ENCODE measurements at places on chromosomes 11 and 22.

DNA sequence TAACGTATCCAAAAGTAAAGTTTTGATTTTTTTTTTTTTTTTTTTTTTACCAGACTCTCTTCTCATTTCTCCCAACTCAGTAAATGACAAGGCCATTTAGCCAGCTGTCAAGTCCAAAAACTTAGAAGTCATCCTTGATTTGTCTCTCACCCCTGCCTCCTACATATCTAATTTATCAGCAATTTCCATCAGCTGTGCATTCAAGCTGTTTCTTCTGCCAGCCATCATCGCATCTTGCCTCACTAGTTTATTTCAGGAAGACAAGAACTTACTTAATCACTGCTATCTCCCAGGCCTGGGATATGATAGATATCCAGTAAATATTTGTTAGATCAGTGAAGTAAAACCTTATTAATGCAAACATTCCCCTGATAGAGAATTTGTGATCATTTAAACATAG is 47.6 kb downstream of the SCGB1A1 start:
- DNase-seq, result no peak

GRCh38 chr11:95067841-95068219 is 1.1 kb downstream of the SRSF8 start:
- DNase-seq, result no peak

DNA sequence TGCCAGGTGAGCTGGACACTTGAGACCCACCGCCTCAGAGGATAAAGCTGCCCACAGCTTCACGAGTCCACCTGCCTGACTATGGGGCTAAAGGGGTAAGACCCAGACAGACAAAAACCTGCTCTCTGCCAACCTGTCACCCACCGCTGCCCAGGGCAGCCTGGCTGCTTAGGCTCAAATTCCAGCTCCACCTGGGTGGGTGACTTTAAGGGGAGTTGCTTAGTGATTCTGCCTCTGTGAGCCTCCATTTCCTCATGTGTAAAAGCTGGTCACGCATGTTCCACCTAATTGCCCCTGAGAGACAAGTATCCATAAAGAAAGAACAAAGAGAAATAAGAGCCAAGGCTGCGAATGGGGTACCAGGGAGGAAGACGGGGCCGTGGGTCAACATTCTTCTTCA is 3.7 kb upstream of the CASTOR1 start:
- DNase-seq, result no peak

GRCh38 chr22:37163575-37164504 is 14.1 kb upstream of the IL2RB start:
- DNase-seq, result no peak

- DNase-seq, result peak; percentile 81
These were observed 402.3 kb downstream of the BRD1 start for GRCh38 chr22:49425356-49425755.

- no peak for DNase-seq
These were observed 428.5 kb downstream of the SOX6 start for GRCh38 chr11:15927864-15928217.

GRCh38 chr11:69859275-69859934 is 40.2 kb upstream of the FGF3 start:
- no peak for DNase-seq

GRCh38 chr11:10696468-10697322 is 3.1 kb upstream of the IRAG1 start:
- DNase-seq, result no peak

DNA sequence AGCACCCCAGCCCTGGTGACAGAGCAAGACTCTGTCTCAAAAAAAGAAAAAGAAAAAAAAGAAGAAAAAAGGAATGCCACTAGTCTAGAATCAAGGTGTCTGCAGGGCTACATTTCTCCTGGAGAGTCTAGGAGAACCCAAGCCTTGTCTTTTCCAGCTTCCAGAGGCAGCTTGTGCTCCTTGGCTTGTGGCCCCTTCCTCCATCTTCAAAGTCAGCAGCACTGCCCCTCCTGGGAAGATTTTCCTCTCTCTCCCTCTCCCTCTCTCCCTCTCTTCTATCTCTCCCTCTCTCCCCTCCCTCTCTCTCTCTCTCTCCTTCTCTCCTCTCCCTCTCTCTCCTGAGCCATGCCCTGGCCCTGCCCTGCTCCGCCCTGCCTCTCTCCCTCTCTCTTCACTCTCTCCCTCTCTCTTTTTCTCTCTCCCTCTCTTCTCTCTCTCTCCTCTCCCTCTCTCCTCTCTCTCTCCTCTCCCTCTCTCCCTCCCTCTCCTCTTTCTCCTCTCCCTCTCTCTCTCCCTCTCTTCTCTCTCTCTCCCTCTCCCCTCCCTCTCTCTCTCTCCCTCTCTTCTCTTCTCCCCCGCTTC is 97.7 kb upstream of the FGF3 start:
- no peak for DNase-seq

- no peak for DNase-seq
These were observed 789.4 kb upstream of the KIRREL3 start for GRCh38 chr11:127789927-127790326.

DNA sequence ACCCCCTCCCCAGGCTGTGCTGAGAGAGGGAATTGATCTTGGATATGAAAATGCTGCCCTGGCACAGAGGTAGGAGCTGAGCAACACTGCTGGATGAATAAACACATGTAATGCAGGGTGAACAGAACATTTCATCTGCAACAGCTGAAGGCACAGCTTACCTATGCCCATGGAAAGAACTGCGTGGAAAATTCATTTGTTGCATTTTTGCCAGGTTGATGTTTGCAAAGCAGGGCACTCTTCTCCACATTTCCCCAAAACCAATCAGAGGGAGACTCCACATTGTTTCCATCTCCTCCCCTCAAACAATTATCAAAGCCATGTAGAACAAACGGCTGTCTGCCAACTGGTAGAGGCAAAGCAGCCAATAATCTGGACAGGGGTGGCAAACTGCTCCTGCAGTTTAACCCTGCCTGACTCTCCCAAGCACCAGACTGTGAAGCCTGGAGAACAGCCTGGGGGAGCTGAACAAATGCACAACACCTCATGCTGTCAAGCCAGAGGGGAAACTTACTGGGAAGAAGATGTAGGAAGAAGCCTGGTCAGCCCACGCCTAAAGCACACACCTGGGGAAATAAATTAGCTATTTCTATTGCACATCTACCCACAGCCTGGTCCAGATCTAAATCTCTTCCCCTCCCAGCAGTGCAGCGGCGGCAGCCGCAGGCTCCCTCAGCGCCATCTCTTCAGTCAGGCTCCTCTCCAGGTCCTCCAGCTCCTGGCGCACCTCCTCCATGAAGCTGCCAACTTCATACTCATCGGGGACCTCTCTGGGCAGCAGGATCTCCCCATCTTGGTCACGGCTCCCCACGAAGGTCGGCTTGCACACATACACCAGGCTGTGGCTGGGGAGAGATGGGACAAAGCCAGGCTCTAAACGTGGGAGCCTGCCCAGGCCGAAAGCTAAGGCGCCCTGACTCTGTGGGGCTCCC is 44.3 kb downstream of the DKK3 start:
- DNase-seq, result no peak

DNA sequence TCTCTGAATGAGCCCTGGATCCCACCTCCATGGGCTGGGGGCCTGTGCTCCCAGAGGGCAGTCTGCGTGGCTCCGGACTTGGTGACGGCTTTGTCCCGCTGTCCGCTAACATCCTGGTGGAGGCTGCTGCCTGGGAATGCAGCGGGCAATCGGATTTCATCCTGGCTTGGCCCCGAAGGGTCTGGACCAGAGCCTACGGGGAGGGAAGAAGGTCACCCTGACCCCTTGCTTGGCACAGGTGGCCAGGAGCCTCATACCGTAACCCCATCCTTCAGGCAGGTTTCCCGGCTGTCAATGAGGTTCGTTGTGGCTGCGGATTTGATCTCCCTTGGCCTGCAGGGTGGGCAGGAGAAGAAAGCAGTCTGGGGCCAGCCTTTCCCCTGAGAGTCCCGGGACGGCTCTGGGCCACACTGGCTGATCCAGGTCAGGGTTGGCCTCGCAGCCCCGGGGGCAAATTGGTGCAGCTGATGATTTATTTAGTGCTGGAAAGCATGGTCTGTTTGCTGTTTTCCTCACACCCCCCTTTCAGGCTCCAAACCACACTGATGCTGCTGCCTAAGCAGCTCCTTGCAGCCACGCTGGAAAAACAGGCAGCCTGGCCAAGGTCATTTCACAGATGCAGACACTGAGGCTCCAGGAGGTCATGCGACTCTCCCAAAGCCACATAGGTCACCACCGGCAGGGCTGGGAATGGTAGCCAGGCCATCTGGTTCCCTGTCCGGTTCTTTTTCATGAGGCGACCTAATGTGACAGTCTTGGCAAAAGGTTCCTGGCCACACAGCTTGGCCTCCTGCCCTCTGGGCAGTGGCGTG is 15.0 kb downstream of the PRDM11 start:
- DNase-seq, result no peak

GRCh38 chr22:30235687-30236170 is 10.8 kb downstream of the LIF start:
- no peak for DNase-seq

- DNase-seq, result no peak
These were observed 73.1 kb downstream of the ARHGAP32 start for GRCh38 chr11:129119036-129119435.

GRCh38 chr11:69364921-69365320 is 71.0 kb downstream of the MYEOV start:
- no peak for DNase-seq

GRCh38 chr11:118606844-118607228 is 579 bp upstream of the PHLDB1 start:
- DNase-seq, result no peak

- DNase-seq, result no peak
These were observed 105.4 kb downstream of the PDE2A start for GRCh38 chr11:72568861-72569260.

DNA sequence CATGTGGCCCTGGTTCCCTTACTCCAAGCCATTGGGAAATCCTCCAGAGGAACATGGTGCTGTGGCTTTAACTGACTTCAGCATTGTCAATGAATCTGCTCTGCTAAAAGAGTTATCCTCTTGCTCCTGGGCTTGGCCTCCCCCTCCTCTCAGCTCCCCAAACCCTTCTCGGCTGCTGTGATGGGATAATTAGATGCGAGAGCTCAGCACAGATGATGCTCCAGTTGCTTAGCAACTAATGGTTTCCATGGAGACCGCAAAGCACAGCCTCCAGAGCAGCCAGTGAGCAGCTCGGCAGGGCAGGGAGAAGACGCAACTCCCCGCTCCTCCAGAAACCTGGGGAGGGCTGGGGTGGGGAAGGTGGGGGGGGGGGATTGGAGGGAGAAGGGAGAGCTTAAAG is 2.8 kb upstream of the UPK2 start:
- DNase-seq, result no peak

GRCh38 chr22:40326905-40327735 is 19.2 kb upstream of the ADSL start:
- DNase-seq, result no peak

GRCh38 chr22:24066865-24067264 is 55.8 kb downstream of the CABIN1 start:
- DNase-seq, result no peak

DNA sequence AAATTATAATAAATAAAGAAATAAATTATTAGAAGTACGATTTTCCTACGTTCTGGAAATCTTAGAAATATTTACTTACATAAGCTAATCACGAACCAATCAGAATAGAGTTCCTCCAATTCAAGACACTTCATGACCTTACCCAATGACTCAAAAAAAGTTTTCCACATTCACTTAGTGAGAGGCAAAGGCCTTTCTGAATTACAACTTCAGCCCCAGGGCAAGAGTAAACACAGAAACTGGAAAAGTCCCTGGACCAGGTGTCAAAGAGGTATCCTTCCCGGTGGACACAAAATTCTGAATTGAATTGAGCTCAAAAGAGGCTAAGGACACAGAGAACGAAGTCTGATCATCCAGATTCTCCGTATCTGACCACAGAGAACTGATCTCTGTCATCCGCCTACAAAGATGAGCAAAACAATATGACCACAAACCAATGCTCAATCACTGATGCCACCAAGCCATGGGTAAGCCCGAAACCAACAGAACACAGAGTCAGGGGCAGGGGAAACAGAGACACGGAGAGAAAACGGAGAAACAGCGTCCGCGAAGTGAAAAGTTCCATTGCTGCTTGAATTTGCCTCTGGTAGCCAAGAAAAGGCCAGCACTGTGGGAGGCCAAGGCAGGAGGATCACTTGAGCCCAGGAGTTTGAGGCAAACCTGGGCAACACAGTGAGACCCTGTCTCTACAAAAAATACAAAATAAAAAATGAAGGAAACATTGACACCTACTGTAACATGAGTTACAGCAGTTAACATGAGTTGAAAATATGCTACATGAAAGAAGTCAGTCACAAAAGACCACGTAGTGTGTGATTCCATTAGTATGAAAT is 6.8 kb downstream of the BID start:
- DNase-seq, result no peak

GRCh38 chr11:36376009-36376887 is 80.2 kb downstream of the PRR5L start:
- DNase-seq, result no peak

- DNase-seq, result no peak
These were observed 101.7 kb downstream of the CWC15 start for GRCh38 chr11:94871491-94872185.

DNA sequence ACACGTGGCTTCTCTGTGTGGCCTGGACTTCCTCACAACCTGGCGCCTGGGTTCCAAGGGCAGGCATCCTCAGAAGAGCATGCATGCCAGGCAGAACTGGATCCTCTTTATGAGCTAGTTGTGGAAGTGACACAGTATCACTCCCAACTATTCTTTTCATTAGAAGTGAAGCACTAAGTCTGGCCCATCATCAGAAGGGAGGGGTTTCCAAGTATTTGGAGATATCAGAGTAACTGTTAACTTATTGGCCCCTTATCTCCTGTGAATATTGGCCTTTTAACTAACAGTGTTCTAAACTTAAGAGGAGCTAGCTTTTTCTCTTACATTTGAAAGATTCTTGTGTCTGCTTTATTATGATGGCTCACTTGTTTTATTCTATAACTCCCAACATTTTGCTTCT is 35.5 kb downstream of the FDX1 start:
- no peak for DNase-seq

GRCh38 chr22:37703906-37704305 is 7.1 kb downstream of the TRIOBP start:
- DNase-seq, result no peak

GRCh38 chr11:111554532-111554931 is 14.0 kb downstream of the LAYN start:
- DNase-seq, result no peak

DNA sequence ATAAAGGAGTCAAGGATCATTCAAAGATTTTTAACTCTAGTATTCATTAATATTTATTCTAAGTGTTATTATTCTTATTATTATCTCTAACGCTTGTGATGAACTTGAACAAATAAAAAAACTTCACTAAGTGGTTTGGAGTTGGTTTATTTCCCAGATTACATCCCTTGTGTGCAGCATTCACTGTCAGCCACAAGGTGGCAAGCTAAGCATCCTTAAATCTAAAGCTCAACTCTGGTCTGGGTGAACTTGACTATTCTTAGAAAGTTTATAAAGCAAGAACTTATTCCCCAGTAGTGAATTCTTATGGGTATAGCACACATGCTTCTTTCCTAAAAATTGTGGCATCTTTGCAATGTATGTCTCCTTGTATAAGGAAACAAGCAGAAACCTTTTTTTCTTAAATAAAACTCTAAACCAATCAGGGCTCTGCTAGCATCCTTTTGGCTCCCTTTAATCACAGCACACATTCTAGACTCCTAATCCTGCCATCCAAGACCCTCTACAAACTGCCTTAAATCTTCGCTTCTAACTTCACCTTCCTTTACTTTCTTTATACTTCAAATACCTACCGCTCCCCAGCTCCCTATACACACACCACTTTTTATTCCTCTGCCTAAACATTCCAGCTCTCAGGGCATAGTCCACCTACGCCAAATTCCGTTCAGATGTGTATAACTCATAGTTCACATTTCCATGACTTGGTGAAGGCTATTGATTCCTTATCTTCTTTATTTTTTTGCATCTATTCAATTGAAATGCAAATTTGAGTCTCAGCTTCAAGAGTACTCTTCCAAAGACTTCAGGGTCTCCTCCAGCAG is 1068.8 kb downstream of the DLG2 start:
- DNase-seq, result no peak

- peak; percentile 55 for DNase-seq
These were observed 17.9 kb downstream of the TUB start for GRCh38 chr11:8098879-8099278.
